ENCODE measurements at places on chromosomes 4 and X. TPM values are rescaled to one million over a fixed set of nuclear protein-coding genes. Genes with fewer than 3 reads are reported as not detected.

- no peak for DNase-seq
These were observed 133.2 kb upstream of the DIAPH2 start for GRCh38 chrX:96551322-96551872.

GRCh38 chr4:140870427-140870826 is 114.2 kb upstream of the TBC1D9 start:
- no peak for DNase-seq

DNA sequence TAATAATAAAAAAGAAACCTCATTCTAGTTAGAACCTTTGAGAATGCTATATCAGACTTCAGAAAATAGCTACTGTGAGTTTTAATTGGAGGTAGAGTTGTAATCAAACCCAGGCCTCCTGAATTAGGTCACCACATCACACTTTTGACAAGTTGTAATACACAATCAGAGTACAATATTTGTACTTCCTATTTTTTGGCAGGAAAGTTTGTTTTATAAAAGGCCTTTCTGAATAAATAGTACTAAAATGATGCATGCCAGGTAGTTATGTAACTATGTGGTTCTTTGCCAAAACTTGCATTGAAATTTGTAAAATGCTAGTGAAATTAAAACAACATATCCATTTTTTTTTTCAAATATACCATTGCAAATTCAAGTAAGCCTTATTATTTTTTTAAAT is 26.8 kb downstream of the ADH7 start:
- no peak for DNase-seq

- no peak for DNase-seq
These were observed 6.1 kb downstream of the SPATA18 start for GRCh38 chr4:52057196-52057595.

- no peak for DNase-seq
These were observed 9.9 kb upstream of the GPM6B start for GRCh38 chrX:13826770-13827169.

The AFM gene
- polyA plus RNA-seq: not detected

DNA sequence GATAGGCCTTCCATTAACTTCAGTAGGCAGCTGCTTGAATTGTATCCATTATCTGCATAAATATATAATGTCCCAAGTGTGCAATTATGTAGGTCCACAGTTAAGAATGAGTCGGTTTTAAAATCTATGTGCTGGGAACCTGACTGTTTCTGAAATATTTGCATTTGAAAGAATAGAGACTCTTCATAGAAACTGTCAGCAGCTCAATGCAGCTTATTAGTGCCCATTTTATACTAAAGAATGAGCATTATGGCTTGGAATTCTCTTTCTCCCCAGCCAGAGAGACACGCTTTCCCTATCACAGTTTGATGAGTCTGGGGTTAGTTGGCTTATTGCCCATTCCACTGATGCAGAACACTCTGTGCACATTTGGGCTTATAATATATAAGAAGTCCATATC is 202.0 kb upstream of the PCDH7 start:
- DNase-seq: no peak

- peak; percentile 15 for DNase-seq
These were observed 115.1 kb downstream of the CAMK2D start for GRCh38 chr4:113646442-113646822.

DNA sequence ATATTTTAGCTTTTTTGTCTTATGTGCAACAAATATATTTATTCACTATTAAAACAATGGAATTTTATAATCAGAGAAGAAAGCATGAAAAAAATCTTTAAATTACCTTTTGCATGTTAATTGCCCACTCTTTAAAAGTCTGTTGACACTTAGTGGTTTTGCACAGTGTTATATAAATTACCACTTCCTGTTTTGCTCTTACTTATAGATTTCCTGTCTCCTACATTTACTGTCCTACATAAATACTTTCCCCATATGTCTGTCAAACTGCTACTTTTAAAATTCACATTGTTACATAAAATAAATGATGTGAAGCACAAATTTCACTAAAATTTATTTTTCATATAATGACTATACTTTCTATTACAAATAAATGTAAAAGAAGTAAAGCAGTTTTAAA is 161.1 kb upstream of the NDST4 start:
- DNase-seq: no peak

The IQCM gene
- not detected for polyA plus RNA-seq

DNA sequence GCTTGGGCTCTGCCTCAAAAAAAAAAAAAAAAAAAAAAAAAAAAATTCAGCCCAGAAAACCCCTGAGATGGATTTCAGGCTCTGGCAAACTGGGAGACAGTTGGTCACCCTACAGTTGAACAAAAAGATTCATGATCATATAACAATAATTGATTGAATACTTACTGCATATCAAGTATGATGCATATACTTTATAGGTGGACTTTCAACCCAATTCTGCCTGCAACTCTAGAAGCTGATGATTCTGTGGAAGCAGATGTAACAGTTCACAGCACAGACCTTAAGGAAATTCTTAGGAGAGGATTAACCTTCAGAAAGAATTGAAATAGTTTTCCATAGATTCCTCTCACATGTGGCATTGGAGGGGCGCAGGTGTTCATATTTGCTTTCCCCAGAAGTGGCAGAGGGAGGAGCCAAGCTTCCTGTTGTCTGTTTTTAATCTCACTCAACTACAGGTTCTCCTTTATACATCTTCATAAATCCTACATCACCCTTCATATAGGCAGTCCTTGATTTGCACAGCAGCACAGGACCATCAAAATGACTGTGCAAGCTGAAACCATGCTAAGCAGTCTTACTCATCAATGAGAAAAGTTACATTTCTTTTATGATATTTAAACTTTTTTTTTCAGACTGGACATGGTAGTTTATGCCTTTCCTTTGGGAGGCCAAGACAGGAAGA is 149.4 kb upstream of the KLF3 start:
- no peak for DNase-seq

DNA sequence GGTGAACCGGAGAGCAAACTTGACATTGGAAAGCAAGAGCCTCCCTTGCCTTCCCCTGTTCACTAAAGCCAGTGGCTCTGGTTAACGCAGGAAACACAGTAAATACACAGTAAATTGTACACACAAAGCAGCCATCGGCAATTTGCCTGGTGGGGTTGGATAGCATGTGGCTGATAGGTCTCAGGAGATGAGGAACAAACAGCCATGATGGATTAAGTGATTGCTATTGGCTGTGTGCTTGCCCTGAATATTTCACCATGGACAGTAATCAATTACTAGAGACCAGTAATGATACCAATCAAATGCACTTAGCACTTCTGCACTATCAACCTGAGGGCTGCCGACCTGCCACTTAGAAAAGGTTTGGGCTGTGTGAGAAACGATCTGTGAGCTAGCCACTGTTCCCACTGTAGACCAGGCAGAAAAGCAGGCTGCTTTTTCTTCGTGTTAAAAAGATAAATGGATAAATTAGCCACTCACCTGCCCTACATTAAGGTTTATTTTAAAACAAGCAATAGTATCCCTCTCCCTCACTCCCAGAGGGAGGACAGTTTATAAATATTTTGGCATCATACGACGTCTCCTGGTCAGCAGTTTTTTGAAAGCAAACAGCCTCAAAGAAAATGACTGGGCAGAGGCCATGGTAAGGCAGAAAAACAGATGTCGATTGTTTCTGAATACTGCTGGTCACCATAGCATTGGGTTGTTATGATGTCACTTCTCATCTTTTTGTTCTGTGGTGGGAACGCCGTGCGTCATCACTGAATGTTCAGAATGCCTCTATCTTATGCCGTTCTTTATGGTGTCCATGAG is 167.1 kb downstream of the MAML3 start:
- DNase-seq: no peak

The EFHC2 gene
- 0.05 TPM for polyA plus RNA-seq

The ITM2A gene
- 20.8 TPM for polyA plus RNA-seq

DNA sequence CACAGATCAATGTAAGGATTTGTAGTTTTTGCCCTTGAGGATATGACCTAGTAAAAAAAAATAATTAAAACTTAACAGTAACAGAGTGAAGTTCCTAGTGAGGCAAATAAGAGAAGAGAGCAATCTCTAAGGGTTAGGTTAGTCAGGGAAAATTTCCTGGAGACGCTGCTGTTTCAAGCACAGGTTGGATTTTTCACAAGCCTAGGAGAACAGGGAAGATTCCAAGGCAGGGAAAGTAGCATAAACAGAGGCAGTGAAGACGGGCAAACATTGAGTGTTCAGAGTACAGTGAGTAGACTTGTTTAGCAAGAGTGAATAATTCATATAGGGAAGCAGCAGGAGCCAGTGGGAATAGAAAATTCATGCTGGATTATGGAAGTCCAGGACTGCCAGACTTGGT is 212.8 kb downstream of the SPANXN3 start:
- no peak for DNase-seq

Measured in psoas muscle (tissue), 8 donors.